Activated T-helper 17 cell treated with anti-CD3 and anti-CD28 coated beads, Interleukin-2, amount 50 U/mL, for 72 hours (primary cell): ENCODE measurements at places on chromosomes 12 and 14. TPM values are rescaled to one million over a fixed set of nuclear protein-coding genes. Genes with fewer than 3 reads are reported as not detected.
A peak's percentile ranks its signal among the peaks of the same experiment; 100 is the strongest.

The B4GALNT3 gene
- 3.5 TPM for total RNA-seq

DNA sequence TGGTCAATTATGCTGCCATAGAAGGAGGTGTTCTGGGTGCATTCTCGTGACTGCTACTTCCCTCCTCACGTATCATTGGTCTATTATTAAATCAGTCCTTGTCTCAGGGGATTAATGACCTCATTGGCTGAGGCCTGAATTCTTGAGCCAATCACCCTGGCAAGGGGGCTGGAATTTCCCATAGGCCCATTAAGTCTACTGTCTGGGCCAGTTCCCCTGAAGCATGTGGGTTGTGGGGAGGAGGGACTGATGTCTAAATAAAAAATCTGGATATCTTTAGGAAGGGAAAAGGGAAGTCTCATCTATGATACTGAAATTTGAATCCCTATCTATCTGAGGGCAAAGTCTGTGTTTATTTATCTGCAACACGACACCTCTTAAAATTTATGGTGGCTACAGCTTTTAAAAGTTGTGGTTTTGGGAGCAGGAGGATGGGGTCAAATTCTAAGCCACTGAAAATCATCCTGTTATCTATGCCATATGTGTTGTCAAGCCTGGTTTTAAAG, 71.9 kb downstream of the DYRK2 start:
- no peak for ATAC-seq

DNA sequence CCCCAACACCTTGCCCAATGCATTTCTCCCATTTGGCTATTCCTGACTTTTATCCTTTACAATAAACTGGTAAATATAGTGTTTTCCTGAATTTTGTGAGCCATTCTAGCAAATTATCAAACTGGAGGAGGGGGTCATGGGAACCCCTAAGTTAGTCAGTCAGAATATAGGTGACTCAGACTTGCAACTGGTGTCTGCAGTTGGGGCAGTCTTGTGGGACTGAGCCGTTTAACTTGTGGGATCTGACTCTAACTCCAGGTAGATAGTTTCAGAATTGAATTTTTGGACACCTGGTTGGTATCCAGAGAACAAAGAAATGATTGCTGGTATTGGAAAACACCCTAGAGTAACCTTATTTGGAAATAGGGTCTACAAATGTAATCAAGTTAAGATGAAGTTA, 133.4 kb downstream of the CEP83 start:
- ATAC-seq: peak; percentile 53

GRCh38 chr12:64877363-64878004, 53.0 kb downstream of the TBC1D30 start:
- ATAC-seq: peak; percentile 75

DNA sequence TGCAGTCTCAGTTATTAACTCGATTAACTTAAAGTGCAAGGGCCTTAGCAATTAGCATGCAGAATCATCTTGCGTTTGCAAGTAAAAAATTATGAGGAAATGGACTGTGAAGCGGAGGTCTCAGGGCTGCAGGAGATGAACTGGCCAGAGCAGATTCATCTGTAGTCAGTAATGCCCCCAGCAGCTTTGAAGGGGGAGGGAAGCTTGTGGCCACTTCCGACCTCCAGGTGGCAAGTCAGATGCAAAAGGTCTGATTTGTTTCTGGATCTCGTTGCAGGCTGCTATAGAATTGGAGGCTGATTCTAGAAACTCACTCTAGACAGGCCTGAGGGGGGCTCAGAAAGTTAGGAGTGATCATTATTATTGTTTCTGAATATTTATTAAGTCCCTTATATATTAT, 107.4 kb upstream of the RGS6 start:
- no peak for ATAC-seq
